Naive thymus-derived CD4-positive, alpha-beta T cell (primary cell): ENCODE measurements at places on chromosomes 12 and 14. TPM values are rescaled to one million over a fixed set of nuclear protein-coding genes. Genes with fewer than 3 reads are reported as not detected.

GRCh38 chr12:3218228-3219171 is 141.3 kb downstream of the TSPAN9 start:
- no peak for DNase-seq

GRCh38 chr14:65502676-65503124 is 90.2 kb downstream of the FUT8 start:
- DNase-seq, result no peak

Gene APOF
- not detected for total RNA-seq

Gene PSME2
- 143 TPM for total RNA-seq

DNA sequence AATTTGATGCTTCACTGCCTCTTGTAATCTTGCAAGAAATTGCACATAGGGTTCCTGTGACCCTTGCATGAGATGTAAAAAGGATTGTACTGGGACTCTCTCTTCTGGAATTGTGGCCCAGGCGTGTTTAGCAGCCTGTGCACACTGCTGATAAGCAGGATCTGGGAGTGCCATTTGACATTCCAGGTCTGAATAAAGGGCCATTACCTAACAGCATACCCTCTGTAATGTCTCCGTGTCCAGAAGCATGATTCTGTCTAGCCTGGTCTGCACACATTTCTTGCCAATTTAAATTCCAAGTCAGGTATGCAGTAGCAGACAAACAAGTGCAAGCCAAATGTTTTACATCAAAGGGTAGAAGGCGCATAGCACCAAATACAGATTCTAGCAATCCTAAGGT is 18.1 kb upstream of the MAPKAPK5 start:
- no peak for DNase-seq

- no peak for DNase-seq
These were observed 14.7 kb upstream of the ENDOU start for GRCh38 chr12:47739979-47740378.

GRCh38 chr14:94098326-94098992 is 12.1 kb upstream of the IFI27 start:
- DNase-seq, result no peak

DNA sequence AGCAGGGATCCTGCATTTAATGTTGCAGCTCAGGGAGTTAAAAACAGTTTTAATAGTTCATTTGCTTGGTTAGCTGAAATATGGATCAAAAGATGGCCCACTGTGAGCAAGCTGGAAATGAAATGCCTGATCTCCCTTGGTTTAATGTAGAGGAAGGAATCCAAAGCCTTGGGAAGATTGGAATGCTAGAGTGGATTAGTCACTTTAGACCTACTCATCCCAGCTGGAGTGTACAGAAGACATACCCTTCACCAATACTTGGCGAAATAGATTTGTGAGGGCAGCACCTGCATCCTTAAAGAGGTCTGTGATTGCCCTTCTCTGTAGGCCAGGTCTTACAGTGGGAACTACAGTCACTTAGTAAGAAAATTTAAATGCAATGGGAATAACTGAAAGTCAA is 58.0 kb upstream of the KRAS start:
- DNase-seq, result no peak

DNA sequence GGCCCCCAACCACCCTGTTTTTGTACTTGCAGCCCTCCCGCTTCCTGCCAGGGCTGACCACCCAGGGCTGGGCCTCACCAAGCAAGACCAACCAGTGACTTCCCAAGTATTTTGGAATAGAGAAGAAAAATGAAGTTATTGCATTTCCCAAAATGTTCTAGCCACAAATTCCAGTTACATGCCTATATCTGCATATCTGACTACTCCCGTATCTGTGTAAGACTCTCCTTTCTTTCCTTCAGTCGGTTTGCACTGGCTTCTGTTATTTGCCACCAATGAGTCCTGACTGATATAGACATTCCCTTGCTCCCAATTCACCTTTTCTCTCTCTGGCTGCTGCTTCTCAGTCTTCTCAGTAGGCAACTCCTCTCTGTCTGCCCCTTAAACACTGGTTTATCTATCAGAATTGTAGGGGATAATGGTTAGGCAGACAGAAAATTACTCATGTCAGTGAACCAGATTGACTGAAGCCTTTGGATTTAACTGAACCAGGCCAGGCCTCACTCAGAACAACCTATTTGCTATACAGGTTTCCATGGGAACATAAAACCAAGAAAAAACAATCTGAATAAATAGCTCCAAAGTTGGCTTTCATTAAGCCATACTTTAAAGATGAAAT is 85.3 kb downstream of the SPTSSA start:
- no peak for DNase-seq

- DNase-seq, result no peak
These were observed 33.5 kb upstream of the ADGRD1 start for GRCh38 chr12:130920119-130920703.

GRCh38 chr12:88572781-88573549 is 7.3 kb downstream of the KITLG start:
- DNase-seq, result no peak

DNA sequence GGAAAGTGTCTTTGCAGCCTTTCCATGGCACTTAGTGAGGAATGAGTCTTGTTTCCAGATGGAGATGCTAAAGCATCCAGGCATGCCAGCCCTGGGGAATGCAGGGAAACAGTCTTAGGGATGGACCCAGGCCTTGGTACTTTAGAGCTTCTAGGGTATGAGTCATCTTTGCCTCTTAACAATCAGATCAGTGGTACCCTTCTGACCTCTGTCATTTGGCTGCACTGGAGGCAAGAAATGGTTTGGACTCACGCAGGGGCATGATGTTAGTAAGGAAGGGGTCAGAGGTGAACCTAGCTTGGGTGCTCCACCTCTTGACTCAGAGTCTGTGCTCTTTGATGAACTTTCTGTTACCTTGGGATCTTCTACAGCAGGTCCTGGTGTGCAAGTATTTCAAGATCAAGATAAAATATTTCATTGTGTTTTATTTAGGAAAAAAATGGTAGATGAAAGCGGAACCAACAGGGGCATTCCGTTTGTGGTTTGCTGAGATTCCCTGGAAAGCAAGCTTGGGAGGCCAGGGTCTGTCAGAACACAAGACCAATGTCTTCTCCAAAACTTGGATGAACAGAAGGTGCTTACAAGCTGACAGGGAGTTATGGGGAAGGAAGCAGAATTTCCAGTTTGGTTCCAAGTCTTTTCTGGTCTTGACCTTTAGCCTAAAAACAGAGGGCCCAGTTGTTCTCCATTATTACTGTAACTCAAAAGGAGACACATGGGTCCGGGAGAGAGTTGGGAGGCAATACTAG is 216.2 kb downstream of the ZFP36L1 start:
- no peak for DNase-seq

DNA sequence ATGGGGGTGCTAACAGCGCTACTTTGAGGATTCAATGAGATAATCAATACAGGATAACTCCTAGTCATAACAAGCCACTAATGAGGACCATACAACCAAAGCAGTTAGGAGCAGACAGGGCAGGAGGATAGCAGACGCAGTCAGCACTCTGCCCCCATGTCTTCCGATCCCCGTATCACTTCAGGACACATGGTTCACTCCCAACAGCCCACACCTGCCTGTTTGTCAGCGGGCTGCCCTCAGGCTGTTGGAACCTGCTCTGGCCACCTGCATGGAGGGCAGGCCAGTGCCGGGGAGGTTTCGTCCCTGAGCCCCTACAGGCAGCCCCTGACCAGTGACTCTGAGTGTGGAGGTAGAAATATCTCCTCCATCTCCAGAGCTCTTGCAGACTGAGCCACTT is 37.1 kb upstream of the LTBP2 start:
- no peak for DNase-seq

Gene RNASE2
- total RNA-seq, result not detected in 2 replicates

GRCh38 chr12:80490329-80490728 is 46.3 kb downstream of the PTPRQ start:
- no peak for DNase-seq

Gene SNX6
- total RNA-seq, result 78.9 and 84.5 TPM in 2 replicates

DNA sequence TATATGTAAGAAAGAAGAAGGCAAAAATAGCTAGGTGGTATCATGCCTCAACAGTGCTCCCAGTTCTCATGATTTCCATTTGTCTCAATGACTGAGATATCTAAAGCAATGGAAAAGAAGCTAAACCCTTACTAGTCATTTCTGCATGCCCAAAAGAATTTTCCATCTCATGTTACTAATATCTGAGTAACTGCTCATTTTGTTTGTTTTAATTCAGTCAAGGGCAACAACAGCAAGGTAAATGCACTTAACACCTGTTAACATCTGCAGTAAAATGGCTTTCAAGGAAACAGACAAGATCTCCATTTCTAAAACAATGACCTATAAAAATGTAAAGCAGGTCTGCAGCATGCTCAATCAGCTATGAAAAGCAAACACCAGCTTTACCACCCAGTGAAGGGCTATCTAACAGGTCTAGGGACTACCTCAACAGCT is 19.4 kb upstream of the SELPLG start:
- no peak for DNase-seq

DNA sequence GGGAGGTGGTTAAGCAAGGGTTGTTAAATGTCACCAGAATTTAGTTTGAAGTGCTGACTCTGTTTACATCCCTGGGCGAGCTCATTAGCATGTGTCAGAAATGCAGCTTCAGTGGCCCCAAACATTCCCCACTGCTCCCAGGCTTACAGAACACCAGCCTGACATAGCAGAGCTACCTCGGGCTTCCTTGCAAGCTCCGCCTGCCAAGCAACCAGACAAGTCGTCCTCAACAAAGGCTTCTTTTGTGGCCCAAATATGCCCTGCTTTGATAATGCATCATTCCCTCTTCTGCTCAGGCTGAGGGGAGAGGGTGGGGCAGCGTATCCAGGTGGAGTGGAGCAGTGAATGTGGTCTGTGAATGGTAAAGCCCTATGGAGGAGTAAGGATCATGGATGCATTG is 28.0 kb downstream of the ERH start:
- DNase-seq, result no peak
